ENCODE measurements at places on chromosomes 3 and 15.

DNA sequence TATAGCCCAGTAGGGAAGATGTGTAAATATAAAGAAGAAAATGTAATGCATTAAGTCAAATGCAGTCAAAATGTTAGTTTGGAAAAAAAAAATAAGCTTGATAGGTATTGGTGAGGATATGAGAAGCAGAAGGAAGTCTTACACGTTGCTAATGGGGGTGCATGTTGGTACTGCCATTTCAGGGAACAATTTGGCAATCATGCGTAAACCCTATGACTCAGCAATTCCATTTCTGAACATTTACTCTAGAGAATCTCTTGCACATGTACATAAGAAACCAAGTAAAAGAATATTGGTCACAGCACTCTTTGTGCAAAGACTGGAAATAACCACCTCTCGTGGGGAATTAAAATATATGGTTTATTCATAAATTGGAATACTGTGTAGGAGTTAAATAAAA lies 35.5 kb upstream of the TIMP4 start:
- peaks cover 5% of the 10 kb centered on the region for H3K4me1 ChIP-seq
- H3K4me3 ChIP-seq: no peak overlapping the region
- DNase-seq: no peak
- H3K27ac ChIP-seq: no peak overlapping the region
- H3K27me3 ChIP-seq: no peaks in the 10 kb centered on the region

- peaks cover 31% of the 10 kb centered on the region for H3K4me1 ChIP-seq
- H3K27me3 ChIP-seq: no peaks in the 10 kb centered on the region
- no peak overlapping the region for H3K27ac ChIP-seq
These were observed 35.2 kb upstream of the USP3 start for GRCh38 chr15:63469190-63469589.

GRCh38 chr3:74463515-74463914 lies 150.9 kb downstream of the CNTN3 start:
- no peaks in the 10 kb centered on the region for H3K36me3 ChIP-seq
- H3K27me3 ChIP-seq: no peaks in the 10 kb centered on the region
- DNase-seq: no peak
- no peaks in the 10 kb centered on the region for H3K4me1 ChIP-seq
- no peak overlapping the region for H3K27ac ChIP-seq
- no peak overlapping the region for H3K4me3 ChIP-seq

DNA sequence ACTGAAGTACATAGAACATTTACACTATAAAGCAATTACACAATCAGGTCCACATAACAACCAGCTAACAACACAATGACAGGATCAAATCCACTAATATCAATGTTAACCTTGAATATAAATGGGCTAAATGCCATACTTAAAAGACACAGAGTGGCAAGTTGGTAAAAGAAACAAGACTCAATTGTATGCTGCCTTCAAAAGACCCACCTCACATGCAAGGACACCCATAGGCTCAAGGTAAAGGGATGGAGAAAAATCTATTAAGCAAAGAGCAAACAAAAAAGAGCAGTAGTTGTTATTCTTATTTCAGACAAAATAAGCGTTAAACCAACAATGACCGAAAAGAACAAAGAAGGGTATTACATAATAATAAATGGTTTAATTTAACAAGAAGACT lies 183.3 kb downstream of the PYDC2 start:
- no peaks in the 10 kb centered on the region for H3K36me3 ChIP-seq
- no peak overlapping the region for H3K27ac ChIP-seq
- no peaks in the 10 kb centered on the region for H3K4me1 ChIP-seq

DNA sequence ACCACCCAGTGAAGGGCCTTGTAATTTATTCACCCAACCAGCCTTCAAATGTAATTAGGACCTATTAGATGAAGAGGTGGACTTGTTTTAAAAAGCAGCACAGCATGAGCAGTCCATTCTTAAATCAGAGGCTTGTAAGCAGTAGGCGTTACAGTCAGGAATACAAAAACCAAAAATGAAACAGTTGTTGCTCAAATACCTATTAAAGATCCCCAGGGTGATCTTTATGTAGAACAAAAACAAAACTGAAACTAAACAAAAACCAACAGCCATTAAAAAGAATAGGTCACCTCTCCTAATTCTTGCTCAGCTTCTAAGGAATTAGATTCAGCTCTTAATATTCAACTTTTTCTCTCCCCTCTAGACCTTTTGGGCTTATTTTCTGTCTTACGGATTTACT lies 104.9 kb upstream of the ST8SIA2 start:
- peak overlapping the region; percentile 24 for H3K4me3 ChIP-seq
- peak overlapping the region; percentile 20 for H3K27ac ChIP-seq

- H3K4me3 ChIP-seq: no peak overlapping the region
- no peak for DNase-seq
- no peak overlapping the region for H3K27ac ChIP-seq
- no peaks in the 10 kb centered on the region for H3K36me3 ChIP-seq
- no peaks in the 10 kb centered on the region for H3K4me1 ChIP-seq
- H3K27me3 ChIP-seq: no peaks in the 10 kb centered on the region
These were observed 12.5 kb upstream of the KBTBD12 start for GRCh38 chr3:127902486-127902885.

DNA sequence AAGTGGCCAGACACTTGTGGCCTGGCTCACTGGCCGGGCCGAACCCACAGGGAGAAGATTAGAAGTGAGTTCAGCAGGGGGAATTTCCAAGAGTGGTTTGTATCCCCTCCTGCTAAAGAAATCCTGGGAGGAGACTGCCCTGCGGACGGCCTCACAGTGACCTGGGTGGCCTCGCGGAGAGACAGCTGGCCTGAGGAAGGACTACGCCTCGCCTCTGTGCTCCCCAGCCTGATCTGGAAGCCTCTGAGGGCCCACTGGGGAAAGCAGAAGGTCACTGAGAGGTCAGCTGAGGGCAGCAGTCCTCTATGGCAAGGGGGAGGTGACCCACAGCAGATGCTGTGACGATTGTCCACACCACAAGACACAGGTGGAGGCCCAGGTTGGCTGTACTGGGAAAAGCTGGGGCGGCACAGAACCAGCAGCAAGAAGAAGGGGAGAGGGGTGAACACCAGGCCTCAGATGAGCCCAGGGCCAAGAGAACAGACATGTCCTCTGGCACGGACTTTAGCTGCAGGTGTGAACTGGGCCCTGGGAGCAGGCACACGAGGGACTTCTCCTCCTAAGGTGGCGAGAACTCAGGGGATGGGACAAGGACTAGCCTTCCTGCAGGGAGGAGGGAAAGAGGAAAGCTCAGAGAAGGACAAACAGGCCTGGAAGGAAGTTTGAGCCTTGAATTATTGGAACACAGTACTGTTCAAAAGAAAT lies 37.2 kb upstream of the DLG1 start:
- H3K36me3 ChIP-seq: no peaks in the 10 kb centered on the region
- no peaks in the 10 kb centered on the region for H3K27me3 ChIP-seq
- H3K27ac ChIP-seq: no peak overlapping the region
- DNase-seq: no peak
- no peak overlapping the region for H3K4me3 ChIP-seq

DNA sequence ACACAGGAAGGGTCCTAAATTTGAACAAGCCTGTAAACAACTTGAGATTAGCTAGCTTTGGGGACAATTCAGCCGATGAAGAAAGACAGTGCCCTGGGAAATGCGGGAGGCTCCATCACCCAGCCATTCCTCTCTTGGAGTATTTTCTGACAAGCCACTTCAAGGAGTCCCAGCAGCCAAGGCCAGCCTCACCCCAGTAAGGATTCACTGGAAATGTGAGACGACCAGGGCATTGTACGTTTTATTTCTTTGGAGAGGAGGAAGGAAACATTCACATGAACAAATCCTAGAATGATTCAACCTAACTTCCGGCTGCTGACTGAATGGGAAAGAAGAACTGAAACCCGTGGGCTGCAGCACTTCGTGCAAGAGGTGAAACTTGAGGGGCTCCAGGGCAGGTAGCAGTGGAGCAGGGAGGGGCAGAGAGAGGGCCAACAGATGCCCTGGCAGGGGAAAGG lies 116.4 kb upstream of the ARHGEF3 start:
- peak overlapping the region; percentile 44 for H3K4me3 ChIP-seq
- peaks cover 44% of the 10 kb centered on the region for H3K4me1 ChIP-seq
- H3K27ac ChIP-seq: peak overlapping the region; percentile 96
- DNase-seq: peak; percentile 50
- H3K27me3 ChIP-seq: no peaks in the 10 kb centered on the region

- H3K4me1 ChIP-seq: peaks cover 7% of the 10 kb centered on the region
- peaks cover 9% of the 10 kb centered on the region for H3K36me3 ChIP-seq
- H3K27me3 ChIP-seq: no peaks in the 10 kb centered on the region
- no peak for DNase-seq
- no peak overlapping the region for H3K4me3 ChIP-seq
These were observed 127.2 kb downstream of the GHSR start for GRCh38 chr3:172321035-172321434.

DNA sequence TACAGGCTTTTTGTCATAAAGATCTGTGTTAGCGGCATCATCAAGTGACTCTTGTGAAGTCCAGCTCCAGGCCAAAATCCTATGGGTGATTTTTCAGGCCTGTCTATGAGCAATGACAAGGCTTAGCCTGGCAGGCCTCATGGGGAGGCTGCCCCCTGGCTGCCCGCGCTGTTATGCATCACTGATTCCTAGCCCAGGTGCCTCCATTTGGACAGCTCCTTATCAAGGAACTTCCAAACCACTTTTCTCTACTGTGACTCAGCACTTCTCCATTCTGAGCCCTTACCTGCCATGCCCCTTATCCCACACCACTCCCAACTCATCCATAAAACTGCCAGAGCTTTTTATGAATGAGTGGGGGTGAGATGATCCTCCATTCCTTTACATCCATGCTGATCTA lies 91.5 kb upstream of the C3orf80 start:
- H3K4me1 ChIP-seq: no peaks in the 10 kb centered on the region
- no peaks in the 10 kb centered on the region for H3K27me3 ChIP-seq
- H3K36me3 ChIP-seq: no peaks in the 10 kb centered on the region

DNA sequence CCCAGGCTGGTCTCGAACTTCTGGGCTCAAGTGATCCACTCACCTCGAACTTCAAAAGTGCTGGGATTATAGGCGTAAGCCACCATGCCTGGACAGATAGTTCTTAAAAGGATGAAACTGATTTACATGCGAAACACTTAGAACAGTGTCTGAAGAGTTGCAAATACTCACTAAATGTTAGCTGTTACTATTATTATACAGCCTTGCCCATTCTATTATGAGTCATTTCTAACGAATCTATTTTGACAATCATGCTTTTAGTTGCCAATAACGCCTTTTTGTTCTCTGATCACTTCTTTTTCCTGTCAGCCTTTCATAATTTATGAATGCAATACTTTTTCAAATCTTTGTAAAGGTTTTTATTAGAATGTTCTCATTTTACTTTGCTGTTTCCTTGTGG lies 112.7 kb downstream of the SNRK start:
- H3K36me3 ChIP-seq: no peaks in the 10 kb centered on the region
- no peaks in the 10 kb centered on the region for H3K4me1 ChIP-seq
- H3K27ac ChIP-seq: no peak overlapping the region
- no peaks in the 10 kb centered on the region for H3K27me3 ChIP-seq
- DNase-seq: no peak
- no peak overlapping the region for H3K4me3 ChIP-seq

DNA sequence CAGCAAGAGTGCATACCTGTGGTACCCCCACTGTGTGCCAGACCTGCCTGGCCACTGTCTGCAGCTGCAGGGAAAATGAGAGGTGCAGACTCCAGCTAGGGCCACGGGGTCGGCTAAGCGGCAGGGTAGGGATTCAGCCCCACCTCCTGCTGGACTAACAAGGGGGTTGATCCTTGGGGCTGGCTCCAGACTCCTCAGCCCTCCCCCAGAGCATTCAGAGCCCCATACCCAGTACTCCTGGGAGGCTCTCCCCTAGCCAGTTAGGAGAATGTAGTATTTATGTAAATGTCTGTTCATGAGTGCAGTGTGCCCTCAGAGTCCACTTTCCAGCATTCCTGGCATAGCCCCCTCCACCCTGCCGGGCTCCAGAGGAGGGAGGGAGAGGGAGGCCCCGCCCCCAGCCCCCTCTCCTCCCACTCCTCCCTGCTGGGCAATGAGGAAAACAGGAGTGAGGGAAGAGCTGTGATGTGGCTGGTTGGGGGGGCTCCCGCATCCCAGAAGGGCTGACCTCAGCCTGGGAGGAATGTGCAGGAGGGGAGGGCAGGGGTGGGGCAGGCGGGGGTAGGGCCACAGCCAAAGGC lies 4.5 kb upstream of the SEMA3B start:
- peaks cover 44% of the 10 kb centered on the region for H3K27me3 ChIP-seq
- no peak overlapping the region for H3K27ac ChIP-seq
- DNase-seq: no peak

- DNase-seq: peak; percentile 38
- peak overlapping the region; percentile 95 for H3K27ac ChIP-seq
- peak overlapping the region; percentile 57 for H3K4me3 ChIP-seq
- H3K36me3 ChIP-seq: no peaks in the 10 kb centered on the region
- H3K4me1 ChIP-seq: peaks cover 73% of the 10 kb centered on the region
These were observed 8.4 kb downstream of the CSK start for GRCh38 chr15:74790080-74790916.

GRCh38 chr15:48965972-48966371 lies 2.3 kb upstream of the SHC4 start:
- H3K4me3 ChIP-seq: no peak overlapping the region
- no peaks in the 10 kb centered on the region for H3K36me3 ChIP-seq
- no peaks in the 10 kb centered on the region for H3K27me3 ChIP-seq
- no peak for DNase-seq

DNA sequence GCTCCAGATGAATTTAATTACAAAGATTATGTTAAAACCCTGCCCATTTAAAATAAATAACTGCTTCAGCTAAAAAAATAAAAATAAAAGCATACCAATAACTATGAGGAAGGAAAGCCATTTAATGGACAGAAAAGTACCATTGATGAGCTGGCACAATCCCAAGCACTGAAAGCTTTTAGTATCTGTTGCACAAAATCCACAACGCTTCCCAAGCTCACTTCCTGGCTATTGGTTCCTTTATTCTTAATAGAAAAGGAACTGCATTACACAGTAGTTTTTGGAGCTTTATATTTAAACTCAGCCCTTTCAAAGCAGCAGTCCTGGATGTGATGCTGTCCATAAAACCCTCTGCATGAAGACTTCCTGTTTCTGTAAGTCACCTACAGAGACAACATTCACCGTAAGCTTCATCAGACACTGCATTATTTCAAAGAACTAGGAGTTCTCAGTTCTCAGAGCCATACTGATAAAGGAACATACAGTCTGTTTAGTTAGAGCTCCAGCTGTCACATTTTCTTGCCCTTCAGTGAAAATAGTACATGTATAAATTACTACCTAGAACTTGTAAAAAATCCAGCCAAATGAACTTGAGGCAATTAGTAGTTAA lies 81.5 kb downstream of the CSNK1G1 start:
- H3K4me1 ChIP-seq: no peaks in the 10 kb centered on the region
- no peak overlapping the region for H3K4me3 ChIP-seq
- no peaks in the 10 kb centered on the region for H3K36me3 ChIP-seq
- no peak for DNase-seq
- H3K27ac ChIP-seq: no peak overlapping the region

- peak overlapping the region; percentile 46 for H3K27ac ChIP-seq
- H3K36me3 ChIP-seq: no peaks in the 10 kb centered on the region
- peak overlapping the region; percentile 13 for H3K4me3 ChIP-seq
- no peaks in the 10 kb centered on the region for H3K27me3 ChIP-seq
These were observed 839.9 kb downstream of the AGBL1 start for GRCh38 chr15:86919581-86919980.

DNA sequence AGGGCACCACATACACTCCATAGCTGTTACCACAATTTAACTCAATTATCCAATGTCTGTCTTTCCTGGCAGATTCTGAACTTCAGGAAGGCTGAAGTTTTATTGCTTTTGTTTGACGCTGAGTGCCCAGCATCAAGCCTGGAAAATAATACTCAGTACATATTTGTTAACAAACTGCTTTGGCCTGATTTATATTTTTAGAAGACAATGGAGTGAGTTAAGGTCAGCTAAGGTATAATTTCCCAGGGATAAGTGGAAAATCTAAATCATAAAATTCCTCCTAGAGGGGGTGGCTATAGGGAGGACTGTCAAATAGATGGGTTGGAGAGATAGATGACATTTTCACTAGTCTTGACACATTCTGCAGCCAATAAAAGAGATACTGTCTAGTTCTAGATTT lies 659.4 kb upstream of the ADAMTS9 start:
- no peaks in the 10 kb centered on the region for H3K4me1 ChIP-seq
- H3K4me3 ChIP-seq: no peak overlapping the region
- no peak for DNase-seq
- H3K27ac ChIP-seq: no peak overlapping the region
- no peaks in the 10 kb centered on the region for H3K27me3 ChIP-seq
